SHP77 (cell line): ENCODE measurements at places on chromosomes 2 and 18.

- no peak for DNase-seq
These were observed 37.4 kb upstream of the EPAS1 start for GRCh38 chr2:46259777-46260168.

- no peak for DNase-seq
These were observed 692.6 kb upstream of the TMEFF2 start for GRCh38 chr2:192887337-192887736.

- DNase-seq, result no peak
These were observed 187.9 kb downstream of the VAPA start for GRCh38 chr18:10101729-10102128.

DNA sequence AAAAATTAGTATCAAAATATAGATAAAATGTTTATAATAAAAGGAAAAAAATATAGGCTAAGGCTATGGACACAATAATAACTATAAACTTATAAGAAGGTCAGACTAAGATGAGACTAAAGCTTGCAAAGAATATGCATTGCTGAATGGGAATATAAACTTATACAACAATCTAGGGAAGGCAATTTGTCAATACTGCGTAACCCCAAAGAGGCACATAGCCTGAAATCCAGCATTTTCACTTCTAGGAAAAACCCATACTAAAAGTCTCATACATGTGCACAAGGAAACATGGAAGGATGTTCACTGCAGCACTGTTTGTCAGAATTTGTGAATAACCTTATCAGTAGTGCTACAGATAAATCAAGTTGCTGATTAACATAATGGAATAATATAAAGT is 45.5 kb downstream of the FANCL start:
- DNase-seq, result no peak

DNA sequence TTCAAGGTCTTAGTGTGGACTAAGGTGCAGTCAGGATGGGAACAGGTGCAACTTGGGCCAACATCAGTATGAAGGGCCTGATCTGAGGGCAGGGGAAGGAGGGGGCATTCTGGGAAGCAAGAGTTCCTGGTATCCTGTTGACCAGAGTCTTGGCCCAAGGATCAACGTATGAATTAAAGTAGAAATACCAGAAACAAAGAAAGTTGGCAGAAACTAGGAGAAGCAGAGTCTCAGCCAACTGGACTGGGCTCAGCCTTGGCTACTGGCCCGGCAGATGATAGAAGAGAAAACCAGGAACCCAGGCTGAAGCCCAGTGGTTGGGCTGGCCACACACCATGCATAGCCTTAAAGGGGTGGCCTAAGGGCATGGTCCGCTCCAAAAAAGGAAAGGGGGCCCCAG is 2.3 kb downstream of the CETN1 start:
- DNase-seq, result no peak

DNA sequence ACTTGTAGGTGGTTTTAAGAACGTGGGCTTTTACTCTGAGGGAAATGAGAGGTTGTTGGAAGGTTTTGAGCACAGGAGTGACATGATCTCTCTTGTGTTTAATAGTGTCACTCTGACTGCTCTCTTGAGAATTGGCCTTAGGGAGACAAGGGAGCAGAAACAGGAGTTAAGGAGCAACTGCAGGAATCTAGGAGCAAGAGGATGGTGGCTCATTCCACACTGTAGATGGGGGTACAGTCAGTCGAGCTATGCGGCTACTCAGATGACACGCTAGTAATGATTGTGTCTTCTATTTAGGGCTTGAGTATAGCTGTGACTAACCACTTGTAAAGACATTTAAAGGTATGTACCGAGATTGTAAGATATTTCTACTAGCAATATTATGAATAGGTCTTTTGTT is 87.4 kb downstream of the RPRM start:
- DNase-seq, result no peak

DNA sequence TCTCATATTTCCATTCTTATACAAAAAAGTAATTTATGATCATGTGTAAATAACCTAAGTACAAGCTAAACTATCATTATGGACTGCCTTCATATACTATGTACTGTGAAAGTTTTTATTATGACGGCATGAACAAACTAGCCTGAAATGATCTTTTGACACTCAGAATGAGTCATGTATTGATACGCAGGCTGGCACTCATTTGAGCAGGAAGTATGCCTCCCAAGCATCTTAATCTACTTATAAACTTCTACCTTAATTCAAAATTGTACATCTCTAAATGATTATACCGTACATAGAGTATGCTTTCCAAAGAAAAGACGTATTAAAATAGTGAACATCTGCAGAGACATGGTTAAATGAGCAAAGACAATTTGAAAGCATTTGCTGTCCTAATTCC is 207.1 kb upstream of the SPOPL start:
- DNase-seq, result no peak

GRCh38 chr2:145692971-145693478 is 1173.1 kb upstream of the ZEB2 start:
- DNase-seq, result no peak

- DNase-seq, result no peak
These were observed 37.9 kb downstream of the CREB1 start for GRCh38 chr2:207567671-207568070.

DNA sequence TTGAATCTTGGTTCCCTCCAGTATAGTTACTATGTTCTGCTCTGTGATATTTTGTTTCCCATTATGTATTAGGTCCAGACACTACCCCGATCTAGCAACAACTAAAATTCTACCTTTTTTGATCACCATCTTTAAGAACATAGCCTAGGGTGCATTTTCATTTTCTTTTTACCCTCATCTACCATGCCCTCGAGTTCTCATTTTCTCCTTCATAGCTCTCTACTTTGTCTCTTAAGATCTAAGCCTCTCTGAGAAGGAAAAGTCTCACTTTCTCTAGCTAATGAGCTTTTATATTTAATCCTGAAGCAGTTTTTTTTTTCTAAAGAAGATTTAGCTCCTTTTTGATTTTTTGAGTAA is 1089.4 kb upstream of the SLC39A10 start:
- no peak for DNase-seq

GRCh38 chr2:217510771-217511291 is 492.0 kb downstream of the TNS1 start:
- peak; percentile 82 for DNase-seq

DNA sequence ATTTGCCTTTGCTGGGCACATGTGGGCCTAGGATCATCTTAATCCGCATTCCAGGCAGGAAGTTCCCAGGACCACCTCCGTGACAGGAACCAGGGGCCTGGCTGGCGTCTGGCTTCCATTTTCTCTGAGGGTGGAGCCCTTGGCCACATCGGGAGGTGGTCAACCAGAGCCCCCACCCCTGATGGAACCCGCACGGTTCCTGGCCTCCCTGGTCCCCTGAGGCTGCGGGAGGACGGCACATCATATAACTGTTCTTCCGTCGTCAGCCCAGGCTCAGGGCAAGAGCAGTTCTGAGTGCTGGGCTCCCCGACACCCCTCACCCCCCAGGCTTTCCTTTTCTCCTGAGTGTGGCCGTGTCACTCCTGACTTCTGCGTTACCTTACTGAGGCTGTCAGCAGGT is 13.5 kb downstream of the ESPNL start:
- DNase-seq, result no peak

DNA sequence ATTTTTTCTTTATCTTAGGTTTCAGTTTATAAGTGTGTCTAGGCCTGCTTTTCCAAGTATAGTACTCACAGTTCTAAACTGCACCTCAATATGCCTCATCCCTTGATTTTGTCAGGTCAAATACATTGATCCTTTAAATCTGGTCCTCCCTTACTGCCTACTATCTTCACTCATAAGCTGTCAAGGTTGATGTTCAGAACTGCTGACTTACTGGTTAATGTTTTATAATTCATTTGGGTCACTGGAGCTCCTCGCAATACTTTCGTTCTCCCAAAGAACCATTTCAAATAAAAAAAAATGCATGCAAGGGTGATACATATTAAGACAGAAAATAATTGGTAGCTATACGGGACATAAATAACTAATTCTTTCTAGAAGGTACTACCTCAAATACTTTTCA is 41.3 kb upstream of the MARCHF7 start:
- DNase-seq, result no peak

DNA sequence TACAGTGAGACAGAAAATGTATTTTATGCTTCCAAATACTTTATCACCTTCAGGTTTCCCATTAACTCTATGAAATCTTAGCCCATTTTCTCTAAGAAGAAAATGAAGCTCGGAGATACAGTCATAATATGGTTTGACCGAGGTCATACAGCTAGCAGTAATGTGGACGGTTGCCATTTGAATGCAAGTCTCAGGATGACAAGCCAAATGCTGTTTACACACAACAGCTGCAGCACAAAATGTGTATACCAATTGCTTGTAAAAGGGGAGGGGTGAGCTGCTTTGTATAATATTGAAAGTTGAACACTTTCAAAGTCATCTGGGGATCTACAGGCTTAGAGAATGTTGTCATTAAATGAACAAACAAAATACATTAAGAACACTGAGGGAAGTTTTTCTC is 93.8 kb upstream of the FSIP2 start:
- DNase-seq, result no peak

DNA sequence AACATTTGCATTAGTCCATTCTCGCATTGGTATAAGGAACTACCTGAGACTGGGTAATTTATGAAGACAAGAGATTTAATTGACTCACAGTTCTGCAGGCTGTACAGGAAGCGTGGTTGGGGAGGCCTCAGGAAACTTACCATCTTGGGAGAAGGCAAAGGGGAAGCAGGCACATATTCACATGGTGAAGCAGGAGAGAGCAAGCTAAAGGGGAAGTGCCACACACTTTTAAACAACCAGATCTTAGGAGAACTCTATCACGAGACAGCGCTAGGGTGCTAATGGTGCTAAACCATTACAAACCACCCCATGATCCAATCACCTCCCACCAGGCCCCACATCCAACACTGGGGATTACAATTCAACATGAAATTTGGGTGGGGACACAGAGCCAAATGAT is 201.7 kb upstream of the MGAT5 start:
- no peak for DNase-seq

DNA sequence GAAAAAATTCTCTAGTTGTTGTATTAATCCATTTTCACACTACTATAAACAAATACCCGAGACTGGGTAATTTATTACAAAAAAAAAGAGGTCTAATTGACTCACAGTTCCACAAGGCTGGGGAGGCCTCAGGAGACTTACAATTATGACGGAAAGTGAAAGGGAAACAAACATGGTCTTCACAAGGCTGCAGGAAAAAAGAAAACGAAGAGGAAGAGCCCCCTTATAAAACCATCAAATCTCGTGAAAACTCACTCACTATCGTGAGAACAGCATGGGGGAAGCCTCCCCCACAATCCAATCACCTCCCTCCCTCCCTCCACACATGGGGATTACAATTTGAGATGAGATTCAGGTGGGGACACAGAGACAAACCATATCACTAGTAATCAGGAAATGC is 61.7 kb upstream of the SPTBN1 start:
- DNase-seq, result no peak

DNA sequence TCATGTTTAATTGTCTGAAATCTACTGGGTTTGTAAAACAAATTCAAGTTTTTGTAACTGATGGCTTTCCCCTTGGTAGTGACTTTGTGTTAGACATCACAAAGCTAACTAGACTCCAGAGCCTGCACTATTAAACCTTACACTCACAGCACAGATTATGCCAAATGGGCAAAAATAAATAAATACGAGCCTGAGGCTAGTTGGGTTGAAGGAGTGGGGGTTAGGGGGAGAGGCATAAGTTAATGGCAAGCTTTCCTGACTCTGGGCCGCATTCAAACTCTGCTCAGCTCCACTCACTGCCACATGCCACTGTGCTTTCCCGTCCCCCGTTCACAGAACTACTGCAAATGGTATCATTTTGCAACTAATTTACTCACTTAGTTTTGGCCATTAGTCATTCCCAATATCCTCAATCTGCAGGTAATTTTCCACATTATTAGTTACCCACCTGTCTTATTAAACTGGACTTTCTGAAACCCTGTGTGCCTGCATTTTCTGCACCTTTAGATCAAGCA is 1079.9 kb upstream of the PIK3C3 start:
- no peak for DNase-seq

DNA sequence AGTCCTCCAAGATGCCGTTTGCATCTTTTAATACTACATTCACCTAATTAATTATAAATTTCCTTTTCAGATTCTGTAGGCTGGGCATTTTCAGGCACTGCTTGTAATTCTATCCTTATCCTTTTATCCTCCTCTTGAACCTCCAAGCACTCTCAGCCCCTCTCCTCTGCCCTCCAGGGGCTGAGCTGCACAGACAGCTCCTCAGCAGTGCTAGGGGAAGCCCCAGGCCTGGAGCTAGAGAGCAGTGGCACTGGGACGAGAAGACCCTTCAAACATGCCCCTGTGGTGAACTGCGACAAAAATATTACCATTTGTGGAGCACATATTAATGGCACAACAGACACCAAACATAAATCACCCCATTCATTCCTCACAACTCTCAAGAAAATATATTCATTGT is 32.9 kb downstream of the CFAP210 start:
- DNase-seq, result no peak

DNA sequence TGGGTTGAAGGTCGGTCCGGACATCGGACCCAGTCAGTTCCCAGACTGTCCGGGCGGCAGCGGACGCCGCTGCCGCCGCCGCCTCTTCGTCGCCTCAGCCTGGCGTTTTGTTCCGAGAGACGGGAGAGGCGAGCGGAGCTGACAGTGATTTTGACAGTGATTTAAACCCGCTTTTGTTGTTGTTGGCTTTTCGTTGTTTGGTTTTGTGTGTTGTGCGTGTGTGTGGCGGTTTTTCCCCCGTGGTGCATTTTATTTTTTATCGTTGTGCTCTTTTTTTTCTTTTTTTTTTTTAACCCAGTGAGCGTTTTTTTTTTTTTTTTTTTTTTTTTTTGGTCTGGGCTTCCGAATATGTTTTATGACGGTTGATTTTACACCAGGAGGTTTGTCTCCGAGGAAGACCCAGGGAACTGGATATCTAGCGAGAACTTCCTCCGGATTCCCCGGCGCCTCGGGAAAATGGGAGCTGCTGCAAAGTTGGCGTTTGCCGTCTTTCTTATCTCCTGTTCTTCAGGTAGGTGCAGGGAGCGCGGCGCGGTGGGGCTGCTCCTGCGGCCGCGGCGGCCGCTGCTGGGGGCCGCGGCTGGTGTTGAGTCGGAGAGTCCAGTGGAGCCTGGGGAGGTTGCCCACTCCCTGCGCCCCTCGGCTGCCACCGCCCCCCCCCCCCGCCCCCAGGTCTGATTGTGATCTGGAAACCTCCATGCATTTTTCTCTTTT is at the start of gene ACVR2A:
Gene ACVR2A (plus strand): TSS at position 333 of the 714 bp plus-strand sequence. CDS start 124 bp downstream, at position 457.
- DNase-seq, result no peak

DNA sequence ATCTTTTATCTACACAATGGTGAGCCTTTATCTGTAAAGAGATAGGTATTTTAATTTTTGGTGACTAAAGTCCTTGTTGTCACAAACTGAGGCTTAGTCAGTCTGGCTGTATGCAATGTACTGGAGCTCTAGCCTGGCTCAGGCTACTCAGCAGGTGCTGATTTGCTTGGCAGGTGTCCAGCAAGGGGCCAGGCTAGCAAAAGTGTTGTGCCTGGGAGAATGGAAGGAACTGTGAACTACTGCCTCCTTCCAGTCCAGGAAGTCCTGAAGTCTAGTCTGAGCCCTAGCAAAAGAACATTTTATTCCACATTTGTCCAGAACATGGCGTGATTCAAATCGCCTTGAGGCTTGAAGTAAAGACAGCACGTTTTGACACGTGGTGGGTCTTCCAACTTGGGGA is 260.5 kb downstream of the CCDC85A start:
- peak; percentile 67 for DNase-seq

GRCh38 chr2:43273529-43273928 is 47.1 kb upstream of the ZFP36L2 start:
- DNase-seq, result no peak
